ENCODE measurements at places on chromosomes 6 and 20. TPM values are rescaled to one million over a fixed set of nuclear protein-coding genes. Genes with fewer than 3 reads are reported as not detected.

- DNase-seq = no peak
These were observed 54.8 kb upstream of the POU3F2 start for GRCh38 chr6:98779618-98780017.

GRCh38 chr6:135686784-135687301, 164.7 kb upstream of the PDE7B start:
- DNase-seq = peak; percentile 80

DNA sequence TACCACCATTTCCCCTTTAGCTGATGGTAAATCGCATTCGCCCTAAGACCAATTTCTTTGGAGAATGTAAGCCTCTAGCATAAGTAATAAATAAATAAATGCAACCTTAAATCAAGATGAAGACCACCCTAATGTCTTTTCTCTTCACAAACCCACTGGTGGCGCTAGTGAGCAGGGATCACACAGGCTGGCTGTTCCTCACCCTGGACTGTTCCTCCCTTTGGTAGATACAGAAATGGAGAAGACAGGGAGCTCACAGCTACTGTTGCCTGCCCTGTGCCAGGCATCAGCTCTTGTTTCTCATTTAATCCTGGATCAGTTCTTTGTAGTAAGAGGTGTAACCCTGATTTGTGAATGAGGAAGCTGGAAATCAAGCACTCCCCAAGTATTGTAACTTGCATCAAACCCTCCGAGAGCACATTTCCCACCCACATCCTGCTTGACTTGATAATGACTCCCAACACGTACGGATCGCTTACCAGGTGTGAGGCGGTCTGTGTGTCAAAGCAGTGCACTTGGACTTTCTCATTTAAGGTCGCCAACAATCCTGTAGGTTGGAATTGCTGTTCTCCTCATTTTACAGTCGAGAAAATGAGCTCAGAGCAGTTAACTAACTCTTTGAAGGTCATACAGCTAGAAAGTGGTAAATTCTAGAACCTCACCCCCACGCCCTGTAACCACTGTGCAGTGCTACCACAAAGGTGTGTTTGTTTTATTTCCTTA, 236.1 kb downstream of the TSHZ2 start:
- DNase-seq = no peak

DNA sequence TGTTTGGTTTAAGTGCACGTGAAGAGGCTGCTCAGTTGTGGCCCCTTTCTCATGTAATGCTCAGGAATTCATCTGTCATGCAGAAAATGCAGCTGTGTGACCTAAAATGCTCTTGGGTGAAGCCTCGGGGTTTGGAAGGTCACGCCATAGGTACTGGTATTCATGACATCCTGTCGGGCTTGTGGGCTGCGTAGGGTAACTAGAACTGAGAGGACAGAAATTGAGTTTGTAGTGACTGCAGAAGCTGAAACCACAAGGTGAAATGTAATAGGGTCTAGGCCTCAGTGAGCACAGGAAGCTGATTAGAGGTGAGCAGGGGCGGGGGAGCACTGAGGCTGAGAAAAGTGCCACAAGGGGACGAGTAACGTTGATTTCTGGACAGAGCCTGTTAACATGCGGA, 128.8 kb downstream of the SOBP start:
- no peak for DNase-seq

Gene PDYN
- polyA plus RNA-seq = not detected

DNA sequence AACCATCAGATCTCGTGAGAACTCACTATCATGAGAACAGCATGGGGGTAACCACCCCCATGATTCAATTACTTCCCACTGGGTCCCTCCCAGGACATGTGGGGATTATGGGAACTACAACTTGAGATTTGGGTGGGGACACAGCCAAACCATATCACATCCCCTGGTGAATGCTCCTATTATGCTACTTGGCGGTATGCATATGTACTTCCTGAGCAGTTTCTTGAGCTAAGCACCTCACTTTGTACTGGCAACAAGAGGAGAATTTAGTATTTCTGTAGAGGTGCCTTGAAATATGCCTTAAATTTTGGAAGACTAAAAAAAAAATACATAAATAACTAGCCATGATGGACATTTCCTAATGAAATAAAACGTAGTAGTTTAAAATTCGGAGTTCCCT, 327.2 kb upstream of the CITED2 start:
- DNase-seq = no peak

DNA sequence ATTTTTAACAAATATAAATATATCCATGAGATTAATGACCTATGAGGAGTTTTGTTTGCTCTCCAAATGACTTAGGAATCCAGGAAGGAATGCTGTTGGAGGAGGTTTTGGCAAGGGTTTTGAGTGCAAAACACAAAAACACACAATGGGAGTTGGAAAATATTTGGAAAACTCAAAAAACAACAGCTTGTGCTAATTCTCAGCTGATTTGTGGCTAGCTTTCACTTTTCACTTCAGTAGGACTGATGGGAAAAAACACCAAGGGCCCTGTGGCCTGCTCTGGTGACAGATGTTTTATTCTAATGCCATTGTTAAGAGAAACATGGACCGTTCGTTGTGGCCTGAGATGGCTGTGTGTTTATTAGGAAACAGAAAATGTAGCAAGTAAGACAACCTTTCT, 113.9 kb downstream of the ALDH8A1 start:
- DNase-seq = no peak

GRCh38 chr6:1313767-1314503, 2.0 kb downstream of the FOXQ1 start:
- no peak for DNase-seq

Measured in muscle of back (tissue), 13 donors.